GM18507 (cell line): ENCODE measurements at places on chromosomes 1 and 21.

DNA sequence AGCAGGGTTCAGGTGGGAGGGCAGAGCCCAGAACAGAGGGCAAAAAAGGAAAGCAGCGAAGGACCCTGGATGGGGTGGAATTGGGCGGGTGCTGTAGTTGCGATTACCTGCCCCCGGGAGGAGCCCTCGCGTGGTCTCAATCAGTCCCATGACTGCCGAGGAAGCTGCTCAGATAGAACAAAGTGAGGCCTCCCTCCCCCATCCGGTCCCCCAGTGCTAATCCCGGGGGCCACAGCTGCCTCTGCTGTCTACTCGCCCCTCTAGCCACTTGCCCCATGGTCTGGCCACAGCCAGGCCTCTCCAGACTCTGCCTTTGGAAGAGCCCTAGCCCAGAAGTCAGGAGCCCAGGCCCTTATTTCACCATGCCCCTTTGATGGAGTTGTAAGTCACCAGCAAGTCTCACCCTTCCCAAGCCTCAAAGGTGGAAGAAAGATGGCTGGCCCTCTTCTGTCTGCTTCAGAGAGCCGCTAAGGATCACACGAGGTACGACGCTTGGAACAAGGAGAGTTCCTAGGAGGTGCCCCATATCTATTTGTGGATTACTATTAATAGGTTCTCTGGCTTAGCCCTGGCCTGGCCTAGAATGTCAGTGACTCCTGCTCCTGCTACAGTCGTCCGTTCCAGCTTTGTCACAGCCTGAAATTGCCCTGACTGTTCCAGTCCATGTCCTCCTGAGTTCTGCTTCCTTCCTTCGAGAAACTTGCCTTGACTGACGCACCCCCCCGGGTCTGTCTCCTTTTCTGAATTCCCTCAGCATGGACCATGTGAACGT lies 16.4 kb downstream of the ECHDC2 start:
- DNase-seq = peak; percentile 36

- no peak for DNase-seq
Observed at GRCh38 chr1:219533280-219533679, 79.6 kb downstream of the ZC3H11B start.

DNA sequence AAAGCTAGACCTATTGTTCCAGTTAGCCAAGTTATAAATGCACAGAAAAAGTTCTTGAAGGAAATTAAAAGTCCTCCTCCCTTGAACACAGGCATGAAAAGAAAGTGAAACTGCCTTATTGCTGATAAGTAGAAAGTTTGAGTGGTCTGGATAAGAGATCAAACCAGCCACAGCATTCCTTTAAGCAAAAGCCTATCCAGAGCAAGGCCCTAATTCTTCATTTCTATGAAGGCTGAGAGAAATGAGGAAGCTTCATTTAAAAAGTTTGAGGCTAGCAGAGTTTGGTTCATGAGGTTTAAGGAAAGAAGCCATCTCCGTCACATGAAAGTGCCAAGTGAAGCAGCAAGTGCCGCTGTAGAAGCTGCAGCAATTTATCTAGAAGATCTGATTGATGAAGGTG lies 2.7 kb upstream of the SSX2IP start:
- no peak for DNase-seq

DNA sequence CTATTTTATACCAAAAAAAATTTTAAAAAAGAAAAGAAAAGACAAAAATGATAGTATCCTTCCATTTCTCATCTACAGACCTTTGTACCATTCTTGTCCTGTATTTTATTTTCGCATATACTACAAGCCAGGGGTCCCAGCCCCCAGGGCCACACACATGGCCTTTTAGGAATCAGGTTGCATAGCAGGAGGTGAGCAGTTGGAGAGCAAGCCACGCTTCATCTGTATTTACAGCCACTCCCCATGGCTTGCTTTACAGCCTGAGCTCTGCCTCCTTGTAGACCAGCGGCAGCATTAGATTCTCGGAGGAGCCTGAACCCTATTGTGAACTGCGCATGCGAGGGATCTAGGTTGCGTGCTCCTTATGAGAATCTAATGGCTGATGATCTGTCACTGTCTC lies 39.8 kb downstream of the RASSF5 start:
- DNase-seq = no peak

DNA sequence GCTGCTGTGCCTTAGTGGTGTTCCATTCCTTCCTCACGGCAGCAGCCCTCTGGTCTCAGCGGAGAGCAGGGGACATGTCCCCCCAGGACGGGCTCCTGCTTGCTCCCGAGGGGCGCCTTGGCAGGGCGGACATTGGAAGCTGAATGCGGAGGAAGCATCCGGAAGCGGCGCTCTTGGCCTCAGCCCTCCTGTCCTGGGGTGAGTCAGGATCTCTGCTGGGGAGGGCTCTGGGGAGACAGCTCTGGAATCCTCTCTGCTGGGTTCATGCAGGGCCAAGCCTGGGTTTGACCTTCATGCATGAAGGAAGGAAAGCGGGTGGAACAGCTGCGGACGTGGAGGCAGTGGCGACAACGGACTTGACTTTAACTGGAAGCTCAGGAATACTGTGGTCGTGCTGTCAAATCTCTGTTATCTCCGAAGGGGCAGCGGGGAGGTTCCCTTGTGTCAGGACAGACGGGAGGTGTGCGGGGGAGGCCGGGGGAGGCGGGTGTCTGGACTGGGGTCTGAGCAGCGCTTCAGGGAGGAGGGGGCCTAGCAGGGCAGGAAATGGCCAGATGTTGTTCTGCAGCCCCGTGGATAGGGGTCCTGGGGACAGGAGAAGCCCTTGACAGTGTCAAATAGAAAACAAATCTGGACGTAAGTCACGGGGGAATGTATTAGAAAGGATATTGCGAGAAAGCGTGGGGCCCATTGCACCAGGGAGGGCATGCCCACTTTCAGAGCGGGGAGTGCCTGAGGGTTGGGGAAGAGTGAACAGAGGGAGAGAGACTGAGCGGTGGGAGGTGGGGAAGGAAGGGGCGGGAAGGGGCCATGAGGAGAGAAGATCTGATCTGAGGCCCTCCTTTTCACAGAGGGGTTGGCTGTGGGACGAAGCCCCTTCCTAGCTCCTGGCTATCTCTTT lies 26.6 kb downstream of the CRYAA start:
- no peak for DNase-seq

DNA sequence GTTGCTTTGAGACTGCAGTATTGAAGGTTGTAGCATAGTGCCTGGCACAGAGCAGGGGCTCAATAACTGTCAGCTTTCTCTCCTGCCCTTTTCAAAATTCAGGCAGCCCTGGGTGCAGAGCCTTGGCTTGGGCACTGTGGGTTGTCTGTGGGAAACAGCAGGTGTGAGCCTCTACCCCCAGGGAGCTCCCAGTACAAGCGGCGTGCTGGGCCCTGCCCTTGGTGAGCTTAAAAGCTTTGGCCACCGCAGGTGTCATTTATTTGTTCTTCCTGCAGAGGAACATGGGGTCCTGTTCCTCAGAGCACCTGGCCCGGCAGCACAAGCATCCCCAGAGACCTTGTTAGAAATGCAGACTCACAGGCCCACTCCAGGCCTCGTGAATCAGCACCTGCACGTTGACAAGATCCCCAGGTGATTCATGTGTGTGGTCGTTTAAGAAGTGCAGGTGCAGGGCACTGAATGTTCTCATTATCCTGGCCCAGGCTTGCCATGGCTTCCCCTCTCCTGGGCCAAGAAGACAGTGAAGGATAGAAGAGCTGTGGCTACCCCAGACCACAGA lies 29.9 kb upstream of the IGSF21 start:
- no peak for DNase-seq

DNA sequence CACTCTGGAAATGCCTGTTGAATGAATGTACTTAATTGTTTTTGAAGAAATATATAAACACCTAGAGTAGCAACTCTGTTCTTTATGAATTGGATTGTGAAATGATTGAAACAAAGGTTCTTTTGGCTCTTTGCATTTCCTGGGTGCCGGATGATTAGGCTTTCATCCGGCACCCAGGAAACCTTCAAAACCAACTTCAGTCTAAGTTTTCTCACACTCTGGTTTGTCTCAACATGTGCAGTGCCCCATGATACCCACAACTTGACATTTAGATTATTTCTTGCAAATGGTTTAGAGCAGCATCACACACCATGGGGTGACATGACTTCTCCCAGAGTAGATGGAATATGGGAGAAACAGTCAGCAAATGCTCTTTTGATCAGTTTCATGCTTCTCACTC lies 354.9 kb downstream of the BARHL2 start:
- no peak for DNase-seq

- DNase-seq = no peak
Observed at GRCh38 chr21:45064618-45065399, 9.6 kb upstream of the ADARB1 start.

- DNase-seq = no peak
Observed at GRCh38 chr1:78497201-78497600, 6.4 kb downstream of the PTGFR start.

- DNase-seq = no peak
Observed at GRCh38 chr1:179187735-179188471, 41.6 kb downstream of the ABL2 start.

- DNase-seq = peak; percentile 62
Observed at GRCh38 chr1:26853156-26853555, 9.8 kb upstream of the SFN start.

GRCh38 chr1:181557313-181557712 lies 74.0 kb downstream of the CACNA1E start:
- no peak for DNase-seq

DNA sequence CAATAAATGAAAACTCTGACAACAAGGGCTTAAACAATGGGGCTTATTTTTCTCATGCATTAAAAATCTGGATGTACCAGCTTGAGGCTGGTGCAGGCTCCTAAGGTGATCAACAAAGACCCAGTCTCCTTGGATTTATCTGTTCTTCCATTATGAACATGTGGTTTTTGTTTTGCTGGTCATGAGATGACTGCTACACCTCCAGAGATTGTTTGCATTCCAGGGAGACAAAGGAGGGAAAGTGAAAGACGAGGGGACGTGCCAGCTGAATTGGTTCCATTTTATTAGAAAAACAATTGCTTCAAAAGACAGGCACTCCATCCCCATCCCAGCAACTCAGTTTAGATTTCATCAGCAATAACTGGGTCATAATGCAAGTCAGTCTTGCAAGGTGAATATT lies 90.9 kb upstream of the KCNK1 start:
- no peak for DNase-seq

- no peak for DNase-seq
Observed at GRCh38 chr1:109613361-109614147, 5.9 kb downstream of the GNAT2 start.

- no peak for DNase-seq
Observed at GRCh38 chr1:156591181-156591431, 470 bp upstream of the NAXE start.

GRCh38 chr1:92461364-92462097 lies 25.2 kb downstream of the GFI1 start:
- DNase-seq = no peak

DNA sequence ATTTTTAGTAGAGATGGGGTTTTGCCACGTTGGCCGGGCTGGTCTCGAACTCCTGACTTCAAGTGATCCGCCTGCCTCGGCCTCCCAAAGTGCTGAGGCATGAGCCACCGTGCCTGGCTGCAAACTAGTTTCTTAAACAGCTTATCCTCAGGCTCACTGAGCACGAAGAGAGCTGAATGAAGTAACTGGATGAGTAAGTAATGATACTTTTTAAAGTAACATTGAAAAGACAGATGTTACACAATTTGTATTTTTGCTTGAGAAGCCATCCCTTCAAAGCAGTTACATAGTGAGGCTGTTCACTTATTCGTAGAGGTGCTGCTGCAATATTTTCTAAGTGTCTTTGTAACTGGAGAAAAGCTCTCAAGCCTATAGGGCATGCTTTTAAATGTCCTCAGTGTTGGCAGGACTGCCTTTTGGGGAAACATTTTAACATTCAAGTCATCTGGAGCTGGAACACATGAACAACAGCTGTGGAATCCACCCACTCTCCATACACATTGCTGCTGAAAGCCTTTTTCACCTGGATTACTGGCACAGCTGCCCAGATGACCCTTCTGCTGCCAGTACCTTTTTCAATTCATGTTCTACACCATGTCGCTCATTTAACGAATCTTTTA lies 2.7 kb upstream of the YBX1 start:
- no peak for DNase-seq

DNA sequence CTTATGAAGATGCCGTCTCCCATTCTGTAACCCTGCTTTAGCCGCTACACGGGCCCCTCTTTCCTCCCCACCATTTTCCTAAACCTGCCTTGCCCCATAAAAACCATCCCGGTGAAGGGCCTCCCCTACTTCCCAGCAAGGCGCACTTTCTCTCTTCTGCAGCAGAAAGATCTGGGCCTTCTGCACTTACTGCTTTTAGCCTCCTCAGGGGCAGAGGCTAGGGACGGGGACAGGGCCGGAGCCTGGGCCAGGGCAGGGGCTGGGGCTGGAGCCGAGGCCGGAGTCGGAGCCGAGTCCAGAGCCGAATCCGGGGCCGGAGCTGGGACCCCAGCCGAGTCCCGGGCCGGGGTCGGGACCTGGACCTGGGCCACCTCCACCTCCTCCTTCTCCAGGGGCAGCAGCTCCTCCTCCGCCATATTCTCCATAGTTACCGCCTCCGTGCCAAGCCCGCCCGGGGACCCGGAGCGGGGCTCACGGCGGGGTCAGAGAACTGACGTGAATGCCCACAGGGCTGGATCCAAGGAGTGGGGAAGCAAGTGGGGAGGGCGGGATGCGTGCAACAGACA lies 382 bp downstream of the TRMT1L start:
- DNase-seq = no peak

- DNase-seq = no peak
Observed at GRCh38 chr1:14440731-14441130, 157.8 kb upstream of the KAZN start.

DNA sequence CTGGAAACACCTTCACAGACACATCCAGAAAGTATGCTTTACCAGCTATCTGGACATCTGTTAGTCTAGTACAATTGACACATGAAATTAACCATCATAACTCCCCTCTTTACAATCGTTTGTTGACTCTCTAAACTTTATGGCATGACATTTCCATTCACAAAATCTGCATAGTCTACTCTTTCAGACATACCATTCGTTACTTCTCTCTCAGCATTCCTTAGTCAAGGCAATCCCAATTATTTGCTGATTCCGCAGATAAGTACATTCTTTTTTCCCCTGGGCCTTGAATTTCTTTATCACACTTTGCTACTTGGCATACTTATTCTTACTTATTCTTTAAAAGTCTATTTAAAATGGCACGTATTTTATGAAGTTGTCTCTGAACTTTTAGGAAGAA lies 15.1 kb upstream of the CRB1 start:
- DNase-seq = no peak

DNA sequence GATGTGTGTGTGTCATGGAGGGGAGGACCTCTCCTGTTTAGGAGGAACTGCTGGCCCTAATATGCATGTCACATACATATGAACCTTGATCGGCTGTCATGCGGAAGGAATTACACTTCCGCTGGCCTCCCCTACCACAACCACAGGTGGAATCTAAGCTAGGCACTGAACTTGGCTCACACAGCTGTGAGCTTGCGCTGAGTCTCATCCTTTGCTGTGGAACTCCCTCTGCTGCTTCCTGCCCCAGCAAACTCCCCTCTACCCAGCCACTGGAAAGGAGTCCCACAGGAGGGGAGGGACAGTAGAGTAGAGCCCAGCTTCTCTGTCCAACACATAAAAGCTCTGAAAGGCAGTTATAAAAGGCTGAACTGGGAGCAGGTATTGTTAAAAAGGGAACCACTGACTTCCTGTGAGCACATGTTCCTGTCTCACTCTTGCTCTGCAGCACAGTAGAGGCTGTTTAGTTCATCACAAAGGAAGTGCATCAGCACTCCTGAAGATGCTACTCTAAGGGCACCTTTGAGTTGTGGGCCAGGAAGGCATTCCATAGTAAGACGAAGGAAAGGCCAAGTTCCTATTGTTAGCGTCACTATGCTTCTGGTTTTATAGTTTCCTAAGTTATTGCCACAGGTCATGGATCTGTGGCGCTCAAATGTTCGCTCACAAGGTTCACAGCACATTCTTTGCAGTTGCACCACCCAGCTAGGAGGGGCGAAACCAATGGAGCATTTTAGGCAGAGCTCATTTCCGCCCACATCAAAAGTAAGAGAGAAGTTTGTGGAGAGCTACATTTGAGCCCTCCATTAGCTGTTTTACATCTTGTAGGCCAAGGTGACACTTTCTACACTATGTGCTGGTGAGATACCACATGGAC lies 17.7 kb upstream of the PTPRC start:
- no peak for DNase-seq
